ENCODE measurements at places on chromosomes 5 and 9.

- no peak for DNase-seq
Observed at GRCh38 chr9:92407818-92408217, 3.4 kb upstream of the OGN start.

DNA sequence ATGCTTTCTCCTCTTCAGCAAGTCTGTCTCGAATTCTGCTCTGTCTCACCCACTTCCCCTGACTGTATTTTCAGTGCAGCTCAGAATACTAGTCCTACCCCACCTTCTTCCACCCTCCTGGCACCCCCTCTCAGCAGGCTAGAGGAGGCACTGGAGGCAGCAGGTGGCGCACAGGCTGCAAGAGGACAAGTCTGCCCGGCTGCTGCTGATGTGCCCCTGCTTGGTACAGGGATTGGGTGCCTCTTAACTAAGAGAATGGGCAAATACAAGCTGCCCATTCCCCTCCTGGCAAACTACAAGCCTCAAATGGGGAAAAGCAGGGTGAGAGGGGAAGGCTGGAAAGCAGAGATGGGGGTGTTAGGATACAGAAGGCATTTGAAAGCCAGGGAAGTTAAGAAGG lies 5.1 kb downstream of the TLN1 start:
- DNase-seq, result no peak

- no peak for DNase-seq
Observed at GRCh38 chr5:158658446-158659230, 441.1 kb downstream of the EBF1 start.

DNA sequence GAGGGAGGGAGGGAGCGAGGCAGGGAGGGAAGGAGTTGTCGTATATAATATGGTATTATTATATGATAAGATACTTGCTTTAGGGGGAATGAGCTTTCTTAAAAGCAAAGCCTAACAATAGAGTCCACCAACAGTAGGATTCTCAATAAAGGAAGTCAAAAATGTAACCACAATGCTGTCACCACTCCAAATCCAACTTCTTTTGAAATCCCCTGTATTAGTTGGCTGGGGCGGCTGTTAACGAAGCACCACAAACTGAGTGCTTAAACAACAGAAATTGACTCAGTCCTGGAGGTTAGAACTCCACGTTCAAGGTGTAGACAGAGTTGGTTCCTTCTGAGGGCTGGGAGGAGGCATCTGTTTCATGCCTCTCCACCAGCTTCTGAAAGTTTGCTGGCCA lies 23.1 kb downstream of the GAS1 start:
- no peak for DNase-seq

GRCh38 chr5:52177193-52177592 lies 610.5 kb upstream of the ITGA1 start:
- no peak for DNase-seq

GRCh38 chr5:86546044-86546443 lies 71.7 kb upstream of the COX7C start:
- DNase-seq, result no peak

GRCh38 chr9:8085986-8086385 lies 286.4 kb upstream of the DMAC1 start:
- DNase-seq, result no peak

DNA sequence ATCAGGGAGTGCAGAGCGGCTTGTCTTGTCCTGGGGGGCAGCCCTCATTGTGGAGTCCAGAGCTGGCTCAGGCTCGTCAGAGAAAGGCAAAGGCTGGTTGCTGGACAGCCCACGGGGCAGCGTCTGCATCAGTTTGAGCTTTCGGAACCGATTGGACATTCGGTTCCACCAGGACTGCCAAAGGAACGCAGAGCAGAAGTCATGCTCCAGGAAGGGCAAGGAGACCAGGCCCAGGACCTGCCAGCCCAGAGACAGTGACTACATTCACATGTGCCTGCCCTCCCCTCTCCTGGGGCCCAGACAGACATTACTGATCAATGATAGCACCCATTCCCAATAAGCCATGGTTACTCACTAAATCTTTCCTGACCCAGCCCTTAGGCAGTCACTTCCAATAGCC lies 18.1 kb downstream of the ANKS6 start:
- no peak for DNase-seq

GRCh38 chr9:137127301-137128157 lies 11.4 kb upstream of the GRIN1 start:
- no peak for DNase-seq

GRCh38 chr5:82745016-82745415 lies 332.2 kb downstream of the TMEM167A start:
- DNase-seq, result no peak

DNA sequence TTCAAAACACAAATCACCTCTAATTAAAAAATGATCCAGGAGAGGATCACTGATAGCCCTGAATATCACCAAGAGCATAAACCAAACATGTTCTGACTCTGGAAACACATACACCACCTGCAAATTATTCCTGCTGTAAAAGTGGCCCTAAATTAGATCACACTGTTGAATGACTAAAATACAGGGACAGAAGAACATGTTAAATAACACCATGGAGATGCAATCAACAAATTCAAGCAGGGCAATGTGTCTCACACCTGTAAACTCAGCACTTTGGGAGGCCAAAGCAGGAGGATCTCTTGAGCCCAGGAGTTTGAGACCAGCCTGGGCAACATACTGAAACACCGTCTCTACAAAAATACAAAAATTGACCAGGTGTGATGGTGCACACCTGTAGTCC lies 18.2 kb upstream of the SPOUT1 start:
- no peak for DNase-seq

- no peak for DNase-seq
Observed at GRCh38 chr5:173027905-173028304, 28.2 kb upstream of the CREBRF start.

- DNase-seq, result no peak
Observed at GRCh38 chr9:137139468-137140150, 655 bp downstream of the GRIN1 start.

GRCh38 chr5:6554812-6555211 lies 78.0 kb downstream of the NSUN2 start:
- no peak for DNase-seq

DNA sequence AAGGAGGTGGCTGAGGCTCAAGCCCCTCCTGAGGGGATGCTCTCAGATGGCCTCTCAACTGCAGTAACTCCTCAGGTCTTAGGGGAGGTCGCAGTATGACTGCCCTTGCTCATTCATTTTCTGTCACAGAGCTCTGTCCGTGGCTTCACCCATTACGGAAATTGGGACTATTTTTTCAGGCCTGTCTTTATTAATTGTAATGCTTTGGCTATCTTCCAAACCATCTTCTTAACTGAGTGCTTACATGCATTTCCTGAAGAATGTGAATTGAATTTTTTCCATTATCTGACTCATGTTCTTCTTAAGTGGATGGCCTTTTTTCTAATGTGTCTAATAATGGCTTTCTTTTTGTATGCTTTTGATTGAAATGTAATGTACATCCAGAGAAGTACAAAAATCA lies 36.4 kb upstream of the SV2C start:
- DNase-seq, result no peak

DNA sequence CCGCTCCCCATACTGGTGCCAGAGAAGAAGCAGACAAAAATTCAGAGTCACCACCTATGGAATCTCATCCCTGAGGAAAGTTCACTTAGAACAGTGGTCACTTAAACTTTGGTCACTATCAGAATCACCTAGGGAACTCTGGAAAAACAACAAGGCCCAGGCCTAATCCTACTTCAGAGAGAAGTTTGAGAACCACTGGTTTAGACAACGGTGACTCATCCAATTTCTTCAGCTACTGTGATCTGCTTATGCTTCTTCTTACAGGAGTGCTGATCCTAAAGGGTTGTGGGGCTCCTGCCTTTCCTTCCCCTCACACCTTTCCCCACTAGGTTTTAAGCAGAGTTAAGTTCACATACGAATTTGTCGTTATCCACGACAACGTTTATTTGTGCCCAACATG lies 194.7 kb upstream of the KLF4 start:
- no peak for DNase-seq

GRCh38 chr5:2112173-2113025 lies 229.7 kb upstream of the IRX4 start:
- DNase-seq, result peak; percentile 84

GRCh38 chr5:10288592-10289219 lies 19.0 kb downstream of the CMBL start:
- no peak for DNase-seq

DNA sequence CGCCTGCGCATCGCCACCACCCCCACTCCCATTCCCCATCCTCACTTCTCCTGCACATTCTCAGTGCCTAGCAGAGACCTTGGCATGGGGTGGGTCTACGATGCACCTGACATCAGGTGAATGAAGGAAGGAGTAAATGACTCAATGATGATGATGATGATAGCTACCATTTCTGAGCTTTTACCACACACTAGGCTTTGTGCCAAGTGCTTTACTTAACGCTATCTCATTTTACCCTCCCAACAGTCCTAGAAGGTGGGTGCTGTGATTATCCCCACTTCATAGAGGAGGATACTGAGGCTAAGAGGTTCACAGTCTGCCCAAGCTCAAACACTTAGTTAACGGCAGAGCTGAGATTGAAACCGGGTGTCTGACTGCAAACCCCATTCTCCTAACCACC lies 27.1 kb downstream of the CAMK2A start:
- DNase-seq, result no peak

- no peak for DNase-seq
Observed at GRCh38 chr9:85942913-85943709, 2.2 kb downstream of the NAA35 start.

- DNase-seq, result no peak
Observed at GRCh38 chr9:134247918-134248631, 78.2 kb upstream of the RXRA start.

DNA sequence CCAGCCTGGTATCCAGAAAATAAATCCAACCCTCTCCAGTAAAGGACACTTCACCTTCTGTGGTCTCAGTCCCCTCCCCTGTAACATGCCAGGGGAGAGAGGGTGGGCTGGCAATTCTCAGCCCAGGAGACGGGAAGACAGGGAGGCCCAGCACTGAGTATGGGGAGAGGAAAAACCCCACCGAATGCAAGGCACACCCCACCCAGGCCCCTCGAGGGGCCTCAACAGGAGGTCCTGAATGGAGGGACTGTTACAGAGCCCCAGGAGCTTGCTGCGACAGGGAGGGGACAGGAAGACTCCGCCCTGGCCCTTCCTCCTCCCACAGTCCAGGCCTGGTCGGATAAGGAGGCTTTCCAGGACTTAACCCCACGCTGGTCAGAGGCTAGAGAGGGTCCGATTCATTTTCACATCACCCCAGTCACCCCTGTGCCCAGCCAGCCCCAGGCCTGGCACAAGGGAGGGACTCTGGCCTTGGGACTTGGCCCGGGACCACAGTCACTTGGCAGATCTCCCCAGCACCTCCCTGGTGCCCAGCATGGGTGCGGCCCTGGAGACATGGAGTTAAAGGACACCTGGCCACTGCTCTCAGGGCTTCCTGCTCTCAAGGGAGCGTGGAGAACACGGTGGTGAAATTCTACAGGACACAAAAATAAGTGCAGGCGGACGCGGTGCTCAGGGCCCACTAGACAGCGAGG lies 44.9 kb upstream of the STXBP1 start:
- peak; percentile 58 for DNase-seq

GRCh38 chr5:177455661-177456590 lies 9.3 kb downstream of the PRR7 start:
- DNase-seq, result peak; percentile 97

GRCh38 chr5:67815455-67816391 lies 399.8 kb upstream of the PIK3R1 start:
- no peak for DNase-seq

DNA sequence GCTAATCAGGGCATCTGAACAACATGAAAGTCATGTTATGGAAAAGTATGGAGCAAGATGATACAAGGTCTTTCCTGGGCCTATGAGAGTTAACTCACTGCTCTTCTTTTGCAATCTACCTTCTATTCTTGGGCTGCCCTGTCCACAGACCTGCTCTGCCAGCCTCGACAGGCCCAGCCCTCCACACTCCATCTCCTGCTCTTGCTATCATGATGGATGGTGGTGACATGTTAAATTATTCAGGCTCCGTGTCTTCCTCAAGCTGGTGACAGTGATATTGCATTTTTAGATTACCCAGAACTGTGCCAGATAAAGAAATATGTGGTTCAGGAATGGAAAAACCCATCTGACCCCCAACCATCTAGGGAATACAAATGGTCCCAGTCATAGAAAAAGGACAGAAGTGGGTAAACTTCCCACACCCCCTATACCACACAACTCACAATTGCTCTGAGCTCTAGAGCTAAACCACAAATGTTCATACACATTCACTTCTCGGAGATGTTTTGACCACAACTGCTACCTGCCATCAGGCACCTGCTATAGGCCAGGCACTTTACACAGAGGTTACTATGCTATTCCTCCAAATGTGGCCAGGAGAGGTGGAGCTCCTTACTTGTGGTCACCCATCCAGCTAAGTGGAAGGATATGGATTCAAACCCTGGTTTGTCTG lies 311.3 kb downstream of the ASTN2 start:
- no peak for DNase-seq

DNA sequence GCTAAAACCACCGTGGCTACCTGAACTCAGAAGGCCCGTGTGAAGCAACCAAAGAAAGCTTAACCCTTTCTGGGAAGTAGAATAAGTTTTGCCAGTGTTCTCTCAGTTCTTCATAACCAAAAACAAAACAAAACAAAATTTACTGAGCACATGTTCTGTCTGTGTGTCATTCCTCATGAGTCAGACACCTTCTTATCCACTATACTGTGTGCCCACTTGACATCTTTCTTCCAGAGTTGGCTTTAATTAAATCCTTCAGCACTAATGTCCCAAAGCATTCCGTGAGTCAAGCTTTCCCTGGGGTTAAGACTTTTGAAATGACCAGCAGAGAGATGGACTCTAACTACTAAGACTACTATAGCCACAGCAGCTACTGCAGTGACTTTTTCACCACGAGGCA lies 61.3 kb downstream of the GLIS3 start:
- DNase-seq, result no peak

DNA sequence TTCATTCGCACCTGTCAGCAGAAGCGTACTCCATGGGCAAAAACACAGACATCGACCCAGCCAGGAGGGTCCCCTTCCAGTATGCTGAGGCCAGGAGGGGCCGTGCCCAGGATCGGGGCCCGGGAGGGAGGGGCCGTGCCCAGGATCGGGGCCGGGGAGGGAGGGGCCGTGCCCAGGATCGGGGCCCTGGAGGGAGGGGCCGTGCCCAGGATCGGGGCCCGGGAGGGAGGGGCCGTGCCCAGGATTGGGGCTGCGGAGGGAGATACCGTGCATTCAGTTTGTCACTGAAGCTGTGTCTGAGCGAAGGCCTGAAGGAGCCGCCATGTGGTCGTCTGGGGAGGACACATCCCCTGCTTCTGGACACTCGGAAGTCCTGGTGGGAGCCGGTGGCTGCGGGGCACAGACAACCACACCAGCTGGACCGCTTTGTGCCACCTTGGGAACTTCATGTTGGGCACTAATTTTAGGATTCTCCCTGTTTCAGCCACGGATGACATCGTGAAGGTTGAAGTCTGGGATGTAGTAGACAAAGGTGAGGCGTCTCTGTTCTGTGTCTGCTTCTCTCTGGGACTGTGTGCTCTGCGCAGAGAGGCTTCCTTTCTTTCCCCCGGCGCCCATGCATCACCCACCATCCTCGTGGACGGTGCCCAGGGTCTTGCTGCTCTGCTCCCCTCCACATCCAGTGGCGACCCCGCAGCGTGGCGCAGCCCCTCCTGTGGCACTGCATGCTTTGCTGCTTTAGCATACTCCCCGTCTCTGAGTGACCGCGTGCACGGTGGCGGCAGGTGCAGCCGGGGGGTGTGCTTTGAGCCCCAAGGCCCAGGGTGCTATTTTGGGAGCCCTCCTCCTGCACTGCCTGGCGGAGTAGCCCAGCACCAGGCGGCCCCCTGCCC lies 16.7 kb upstream of the AJM1 start:
- no peak for DNase-seq

All from eye (tissue), 1 donor.